Cardiac muscle cell (in vitro differentiated cells and primary cell): ENCODE measurements at places on chromosomes 4 and X. TPM values are rescaled to one million over a fixed set of nuclear protein-coding genes. Genes with fewer than 3 reads are reported as not detected.

Gene SPON2
- polyA plus RNA-seq = 0.98 and 1.2 TPM in 2 replicates

Gene WFS1
- polyA plus RNA-seq = 17.3 and 30.4 TPM in 2 replicates

DNA sequence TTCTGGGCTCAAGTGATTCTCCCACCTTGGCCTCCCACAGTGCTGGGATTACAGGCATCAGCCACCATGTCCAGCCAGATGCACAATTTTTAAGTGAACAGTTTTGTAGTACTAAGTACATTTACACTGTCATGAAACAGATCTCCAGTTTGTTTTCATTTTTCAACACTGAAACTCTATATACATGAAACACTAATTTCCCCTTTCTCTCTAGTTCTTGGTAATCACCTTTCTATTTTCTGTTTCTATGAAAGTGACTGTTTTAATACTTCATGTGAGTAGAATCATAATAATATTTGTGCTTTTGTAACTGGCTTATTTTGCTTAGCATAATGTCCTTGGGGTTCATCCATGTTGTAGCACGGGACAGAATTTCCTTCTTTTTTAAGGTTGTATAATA, 237.4 kb downstream of the CAMK2D start:
- DNase-seq = no peak
- no peaks in the 10 kb centered on the region for H3K27me3 ChIP-seq
- no peak overlapping the region for H3K4me3 ChIP-seq
- no peaks in the 10 kb centered on the region for H3K4me1 ChIP-seq
- no peak overlapping the region for H3K27ac ChIP-seq

GRCh38 chr4:89928838-89929237, 34.2 kb downstream of the MMRN1 start:
- no peaks in the 10 kb centered on the region for H3K36me3 ChIP-seq
- no peak for DNase-seq
- no peak overlapping the region for H3K27ac ChIP-seq
- no peak overlapping the region for H3K4me3 ChIP-seq
- H3K27me3 ChIP-seq = no peaks in the 10 kb centered on the region

Gene CDKN2AIP
- 15.9 and 20.7 TPM in 2 replicates for polyA plus RNA-seq

Gene SPATA4
- polyA plus RNA-seq = 2.2 and 2.5 TPM in 2 replicates

GRCh38 chrX:73932522-73932921, 369.5 kb downstream of the CHIC1 start:
- no peak for DNase-seq
- H3K27ac ChIP-seq = no peak overlapping the region
- H3K4me1 ChIP-seq = no peaks in the 10 kb centered on the region
- H3K36me3 ChIP-seq = no peaks in the 10 kb centered on the region

- no peaks in the 10 kb centered on the region for H3K36me3 ChIP-seq
- no peak overlapping the region for H3K27ac ChIP-seq
- no peak for DNase-seq
- H3K4me1 ChIP-seq = peaks cover 5% of the 10 kb centered on the region
These were observed 71.8 kb upstream of the NR3C2 start for GRCh38 chr4:148514041-148514440.

DNA sequence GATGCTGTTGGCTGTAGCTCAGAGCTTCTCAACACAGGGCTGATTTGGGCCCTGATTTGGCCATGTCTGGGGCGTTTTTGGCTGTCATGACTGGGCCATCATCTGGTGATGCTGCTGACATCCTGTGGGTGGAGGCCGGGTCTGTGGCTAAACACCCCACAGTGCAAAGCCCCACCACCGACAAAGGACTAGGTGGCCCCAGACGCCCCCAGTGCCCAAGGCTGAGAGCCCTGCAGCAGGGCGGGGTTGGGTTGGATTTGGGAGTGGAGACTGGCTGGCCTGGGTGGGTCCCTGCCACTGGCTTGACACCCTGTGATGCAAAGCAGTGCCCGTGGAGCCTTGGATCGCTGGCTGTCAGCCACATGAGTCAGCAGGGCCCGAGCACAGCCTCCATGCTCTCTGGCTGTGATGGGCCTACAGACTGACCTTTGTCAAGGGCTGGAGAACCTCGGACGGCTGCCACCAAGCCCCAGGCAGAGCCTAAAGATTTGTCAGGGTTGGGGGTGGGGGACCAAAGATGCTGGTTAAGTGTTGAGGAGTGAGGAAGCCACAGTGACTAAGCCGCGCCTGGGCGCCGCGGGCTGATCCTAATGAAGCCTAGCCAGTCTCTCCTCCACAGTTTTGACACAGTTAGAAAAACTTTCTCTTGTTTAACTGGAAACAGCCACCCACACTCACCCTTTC, 28.3 kb downstream of the CYTL1 start:
- no peaks in the 10 kb centered on the region for H3K4me1 ChIP-seq
- no peaks in the 10 kb centered on the region for H3K36me3 ChIP-seq
- DNase-seq = peak; percentile 20
- H3K27ac ChIP-seq = no peak overlapping the region
- H3K27me3 ChIP-seq = no peaks in the 10 kb centered on the region
- H3K4me3 ChIP-seq = no peak overlapping the region

Gene JCHAIN
- 0.61 TPM in 1 of 2 replicates, not detected in the other for polyA plus RNA-seq

GRCh38 chrX:2628751-2629315, 62.3 kb upstream of the CD99 start:
- H3K27ac ChIP-seq = no peak overlapping the region
- no peak for DNase-seq
- H3K4me3 ChIP-seq = no peak overlapping the region
- H3K27me3 ChIP-seq = no peaks in the 10 kb centered on the region

DNA sequence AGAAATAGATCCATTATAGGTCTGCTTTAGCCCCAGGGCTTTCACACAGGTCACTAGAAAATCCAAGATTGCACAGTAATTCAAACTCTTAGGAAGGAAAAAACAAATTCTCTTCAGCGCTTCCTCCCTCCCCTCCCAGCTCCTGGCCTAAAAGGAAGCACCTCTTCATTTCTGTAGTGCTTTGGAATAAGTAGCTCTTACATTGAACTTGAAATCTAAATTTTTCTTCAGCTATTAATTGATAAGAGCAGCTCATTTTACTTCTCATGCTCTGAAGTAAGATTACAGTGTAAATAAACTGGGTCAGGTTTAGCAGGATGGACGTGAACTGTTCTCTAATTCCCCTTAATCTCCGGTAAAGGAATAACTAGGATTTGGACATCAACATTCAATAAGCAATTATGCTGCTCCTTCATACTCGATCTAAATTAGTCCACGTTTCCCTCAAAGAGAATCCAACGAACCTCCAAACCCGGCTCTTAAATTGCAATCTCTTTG, 10.9 kb upstream of the SEL1L3 start:
- no peaks in the 10 kb centered on the region for H3K27me3 ChIP-seq
- H3K4me3 ChIP-seq = no peak overlapping the region
- no peaks in the 10 kb centered on the region for H3K36me3 ChIP-seq

Gene POU4F2
- polyA plus RNA-seq = not detected in 2 replicates
